Head of caudate nucleus (tissue), 42 donors: ENCODE measurements at places on chromosomes 4 and X.

GRCh38 chrX:129908636-129909035 lies 2.7 kb downstream of the UTP14A start:
- no peak for DNase-seq

GRCh38 chr4:31169846-31170245 lies 449.7 kb downstream of the PCDH7 start:
- no peak for DNase-seq

- no peak for DNase-seq
Measured at GRCh38 chr4:102734116-102734515, 26.7 kb downstream of the MANBA start.

- no peak for DNase-seq
Measured at GRCh38 chr4:140255927-140256326, 101.9 kb upstream of the MAML3 start.

DNA sequence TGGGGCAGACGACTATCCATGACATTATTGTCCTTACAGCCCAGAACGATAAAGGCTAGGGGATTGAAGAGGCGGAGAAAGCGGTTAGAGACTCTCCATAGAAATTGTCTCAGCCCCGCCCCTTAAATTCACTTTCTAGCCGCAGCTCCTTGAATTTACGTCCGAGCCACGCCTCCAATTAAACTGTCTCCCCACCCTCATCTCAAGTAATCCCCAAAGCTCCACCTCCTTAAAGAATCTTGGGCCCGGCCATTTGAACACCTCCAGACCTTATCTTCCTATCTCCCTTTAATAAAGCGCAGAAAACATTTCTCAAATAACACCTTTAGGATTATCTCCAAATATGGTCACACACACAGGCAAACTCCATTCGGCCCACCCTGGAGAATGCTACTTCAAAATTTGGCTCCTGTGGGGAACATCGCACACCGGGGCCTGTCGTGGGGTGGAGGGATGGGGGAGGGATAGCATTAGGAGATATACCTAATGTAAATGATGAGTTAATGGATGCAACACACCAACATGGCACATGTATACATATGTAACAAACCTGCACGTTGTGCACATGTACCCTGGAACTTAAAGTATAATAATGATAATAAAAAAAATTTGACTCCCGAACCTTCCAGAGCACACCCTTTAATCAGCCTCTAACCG lies 7.2 kb upstream of the MAGIX start:
- DNase-seq = peak; percentile 12

DNA sequence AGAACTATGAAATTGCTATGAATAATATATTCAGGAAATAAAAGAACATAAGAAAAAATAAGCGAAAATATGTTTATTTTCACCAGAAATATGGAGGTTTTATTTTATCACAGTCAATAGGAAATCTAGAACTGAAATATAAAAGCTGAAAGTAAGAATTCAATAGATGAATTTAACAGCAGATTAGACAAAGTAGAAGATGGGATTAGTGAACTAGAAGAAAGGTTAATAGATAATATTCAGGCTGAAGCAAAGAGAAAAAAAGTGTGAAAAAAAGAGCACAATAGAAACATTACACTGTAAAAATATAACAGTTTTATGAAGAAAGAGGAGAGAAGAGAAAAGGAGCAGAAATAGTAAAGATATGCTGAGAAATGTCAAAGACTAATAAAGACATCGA lies 1152.1 kb downstream of the FAT4 start:
- DNase-seq = no peak

DNA sequence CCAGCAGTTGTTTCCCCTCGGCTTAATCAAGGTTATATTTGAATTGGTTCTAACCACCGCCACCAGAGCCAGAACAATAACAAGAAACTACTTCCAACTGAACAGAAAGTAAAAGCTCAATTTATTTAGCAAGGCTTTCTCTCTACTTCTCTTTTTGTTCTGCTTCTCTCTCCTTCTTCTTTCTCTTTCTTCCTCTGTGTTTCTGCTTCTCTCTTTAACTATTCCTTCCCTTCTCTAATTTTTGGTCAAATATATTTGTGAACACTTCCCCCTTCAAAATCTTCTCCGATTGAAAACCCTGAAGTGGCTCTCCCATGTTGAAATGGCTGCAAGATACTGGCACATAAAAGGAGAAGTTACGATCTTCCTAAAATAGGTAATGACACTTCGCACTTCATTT lies 1195.9 kb upstream of the PRKX start:
- no peak for DNase-seq

DNA sequence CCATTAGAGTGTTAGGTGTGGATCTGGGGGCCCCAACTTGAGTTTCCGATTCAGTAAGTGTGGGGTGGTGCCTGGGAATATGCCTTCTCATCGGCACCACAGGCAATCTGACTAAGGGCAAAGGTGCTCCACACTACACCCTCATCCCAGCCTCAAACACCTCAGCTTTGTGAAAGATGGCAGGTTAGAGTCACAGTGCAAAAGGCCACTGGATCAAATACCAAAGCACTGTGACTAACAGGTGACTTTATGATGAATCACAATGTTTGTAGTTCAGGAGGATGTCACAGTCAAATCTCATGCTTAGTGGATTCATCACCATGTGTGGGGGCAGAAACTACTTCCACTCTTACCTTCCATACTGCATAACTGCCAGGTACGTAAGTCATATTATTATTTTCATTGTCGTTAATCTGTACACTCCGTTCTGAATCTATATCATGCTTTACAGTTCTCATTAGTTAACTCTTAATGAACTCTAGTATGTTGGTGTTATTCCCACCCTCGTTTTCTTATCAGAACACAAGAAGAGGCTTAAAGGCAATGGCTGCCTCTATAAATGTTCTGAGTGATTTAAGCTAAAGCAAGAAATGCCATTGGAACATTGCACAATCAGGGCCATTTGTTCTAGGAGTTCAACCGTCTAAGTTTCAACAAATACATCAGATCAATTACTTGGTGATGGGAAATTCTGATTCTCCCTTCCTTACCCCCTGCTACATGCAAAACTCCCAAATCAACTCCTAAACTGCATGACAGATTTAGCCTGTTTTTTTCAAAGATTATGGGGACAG lies 50.2 kb downstream of the PRKG2 start:
- no peak for DNase-seq

DNA sequence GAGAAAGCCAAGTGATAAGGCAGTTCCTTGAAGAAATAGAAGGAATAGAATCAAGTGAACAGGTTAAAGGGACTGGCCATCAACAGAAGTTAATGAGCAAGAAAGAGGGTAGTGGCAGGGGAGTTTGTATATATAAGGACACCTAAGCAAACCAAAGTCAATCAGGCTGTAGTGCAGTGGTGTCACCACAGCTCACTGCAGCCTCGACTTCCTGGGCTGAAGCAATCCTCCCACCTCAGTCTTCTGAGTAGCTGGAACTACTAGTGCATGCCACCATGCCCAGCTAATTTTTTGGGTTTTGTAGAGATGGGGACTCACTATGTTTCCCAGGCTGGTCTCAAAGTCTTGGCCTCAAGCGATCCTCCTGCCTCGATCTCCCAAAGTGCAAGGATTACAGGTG lies 15.9 kb downstream of the ACOT9 start:
- no peak for DNase-seq

GRCh38 chr4:171857302-171858012 lies 44.3 kb downstream of the GALNTL6 start:
- DNase-seq = no peak

DNA sequence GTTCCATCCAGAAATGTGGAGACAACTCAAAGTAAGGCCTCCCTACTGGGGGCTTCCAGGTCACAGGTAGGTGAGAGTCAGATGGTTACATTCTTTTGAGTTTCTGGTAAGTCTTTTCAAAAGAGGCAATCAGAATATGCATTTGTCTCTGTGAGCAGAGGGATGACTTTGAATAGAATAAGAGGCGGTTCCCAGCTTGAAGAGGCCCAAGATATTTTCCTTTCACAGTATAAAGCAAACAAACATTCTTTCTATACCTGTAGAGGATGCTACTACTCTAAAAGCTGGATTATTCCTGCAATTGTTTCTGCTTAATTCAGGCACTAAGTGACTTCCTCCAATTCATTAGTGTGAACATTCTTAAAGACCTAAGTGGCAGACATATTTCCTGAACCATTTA lies 44.4 kb downstream of the DIAPH2 start:
- no peak for DNase-seq

DNA sequence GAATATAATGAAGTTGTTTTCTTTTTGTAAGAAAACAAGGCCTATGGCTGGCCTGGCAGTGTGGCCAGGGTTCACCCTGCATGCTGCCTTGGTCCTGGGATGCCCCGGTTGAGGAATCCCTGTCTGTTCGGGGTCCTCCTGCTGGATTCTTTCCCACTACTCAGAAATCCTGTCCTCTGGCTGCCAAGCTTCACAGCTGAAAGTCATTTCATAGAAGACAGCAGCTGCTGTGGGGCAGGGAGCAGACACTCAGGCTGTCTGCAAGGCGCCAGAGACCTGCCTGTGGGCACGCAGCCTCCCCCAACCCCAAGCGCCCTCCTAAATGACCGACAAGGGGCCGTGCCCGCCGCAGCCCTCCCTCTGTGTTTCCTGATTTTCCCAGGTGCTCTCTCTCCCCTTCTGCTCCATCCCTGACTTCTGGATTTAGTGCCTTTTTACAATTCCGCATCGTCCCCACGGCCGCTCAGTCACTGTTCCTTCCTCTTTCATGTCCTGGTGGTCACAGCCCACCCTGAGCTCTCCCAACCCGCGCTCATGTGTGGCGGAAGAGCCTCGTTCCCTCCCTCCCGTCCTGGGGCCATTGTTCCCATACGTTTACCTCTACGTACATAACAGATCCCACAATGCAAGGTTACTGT lies 27.5 kb downstream of the ZFYVE28 start:
- no peak for DNase-seq

GRCh38 chr4:72112514-72113156 lies 80.8 kb downstream of the NPFFR2 start:
- DNase-seq = peak; percentile 38

DNA sequence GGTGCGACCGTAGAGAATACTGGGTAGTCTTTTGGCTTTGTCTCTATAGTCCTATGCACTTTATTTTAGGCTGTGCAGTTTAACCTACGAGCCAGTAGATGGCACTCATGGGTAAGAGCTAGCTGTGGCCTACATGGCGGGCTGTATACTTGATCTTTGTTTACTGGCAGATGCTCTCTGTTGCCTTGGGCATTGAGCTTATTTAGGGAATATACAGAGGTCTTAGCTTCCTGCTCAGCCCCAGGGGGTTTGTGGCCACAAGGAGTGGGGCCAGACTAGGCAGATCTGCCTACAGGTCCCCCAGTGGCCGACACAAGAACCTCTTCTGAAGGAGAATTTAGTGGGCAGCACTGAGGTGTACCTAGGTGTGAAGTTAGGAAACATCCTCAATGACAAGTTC lies 227.6 kb upstream of the HDX start:
- peak; percentile 4 for DNase-seq

DNA sequence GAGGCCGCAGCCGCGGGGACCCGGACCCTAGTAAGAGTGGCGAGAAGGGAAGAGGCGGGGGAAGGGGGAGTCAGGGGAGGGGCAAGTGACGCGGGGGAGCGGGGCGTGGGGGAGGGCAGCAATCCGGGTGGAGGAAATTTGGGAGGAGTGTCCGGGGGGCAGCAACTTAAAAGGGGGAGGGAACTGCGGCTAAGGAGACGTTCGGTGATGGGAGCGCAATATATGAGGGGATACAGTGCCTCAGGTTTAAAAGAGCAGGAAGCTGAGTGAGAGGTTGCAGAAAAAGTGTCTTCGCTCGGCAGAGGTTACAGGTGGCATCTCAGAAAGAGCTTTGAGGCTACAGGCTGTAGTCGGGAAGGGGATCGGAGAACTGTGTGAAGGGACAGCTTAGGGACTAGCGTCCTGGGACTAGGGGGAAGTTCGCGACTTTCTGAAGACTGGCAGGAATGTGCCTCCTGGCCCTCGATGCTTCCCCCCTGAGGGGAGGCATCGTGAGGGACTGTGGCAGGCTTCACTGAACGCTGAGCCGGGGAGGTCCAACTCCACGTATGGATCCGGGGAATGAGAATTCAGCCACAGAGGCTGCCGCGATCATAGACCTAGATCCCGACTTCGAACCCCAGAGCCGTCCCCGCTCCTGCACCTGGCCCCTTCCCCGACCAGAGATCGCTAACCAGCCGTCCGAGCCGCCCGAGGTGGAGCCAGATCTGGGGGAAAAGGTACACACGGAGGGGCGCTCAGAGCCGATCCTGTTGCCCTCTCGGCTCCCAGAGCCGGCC lies 519 bp downstream of the FOXO4 start:
- no peak for DNase-seq

DNA sequence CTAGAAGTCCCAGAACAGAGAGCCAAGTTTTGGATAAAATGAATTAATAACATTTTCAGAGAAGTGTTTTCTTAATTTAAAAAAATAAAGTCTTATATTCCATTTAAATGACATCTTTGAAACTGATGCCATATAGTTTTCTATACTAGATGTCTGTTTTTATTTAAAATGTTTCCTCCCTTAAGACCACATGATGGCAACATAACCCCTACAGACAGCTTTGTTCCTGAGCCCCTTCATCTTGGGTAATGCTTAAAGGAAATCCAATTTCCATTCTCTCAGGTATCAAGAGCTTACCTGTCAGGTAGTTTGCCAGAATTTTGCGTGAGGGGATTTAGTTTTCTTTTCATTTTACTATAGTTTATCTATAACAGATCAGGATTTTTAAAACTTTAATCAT lies 181.4 kb upstream of the UGT8 start:
- no peak for DNase-seq

- no peak for DNase-seq
Measured at GRCh38 chr4:147975325-147975724, 243.4 kb downstream of the ARHGAP10 start.

DNA sequence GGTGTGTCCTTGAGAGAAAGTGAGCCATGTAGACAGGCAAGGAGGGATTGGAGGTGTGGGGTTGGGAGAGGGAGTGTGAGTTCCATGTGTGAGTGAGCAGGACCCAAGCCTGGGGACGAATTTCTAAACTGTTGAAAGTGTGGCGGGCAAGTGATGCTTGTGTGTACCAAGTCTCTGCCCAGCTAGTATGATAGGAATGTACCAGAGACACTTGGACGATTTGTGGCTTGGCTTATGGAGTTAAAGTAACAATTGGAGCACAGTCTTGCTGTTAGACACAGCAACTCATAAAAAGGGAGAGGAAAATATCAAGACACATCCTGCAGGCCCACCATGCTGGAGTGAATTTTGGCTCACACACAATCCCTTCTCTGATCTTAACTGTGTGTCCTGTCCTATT lies 8.5 kb downstream of the PTTG2 start:
- DNase-seq = no peak

DNA sequence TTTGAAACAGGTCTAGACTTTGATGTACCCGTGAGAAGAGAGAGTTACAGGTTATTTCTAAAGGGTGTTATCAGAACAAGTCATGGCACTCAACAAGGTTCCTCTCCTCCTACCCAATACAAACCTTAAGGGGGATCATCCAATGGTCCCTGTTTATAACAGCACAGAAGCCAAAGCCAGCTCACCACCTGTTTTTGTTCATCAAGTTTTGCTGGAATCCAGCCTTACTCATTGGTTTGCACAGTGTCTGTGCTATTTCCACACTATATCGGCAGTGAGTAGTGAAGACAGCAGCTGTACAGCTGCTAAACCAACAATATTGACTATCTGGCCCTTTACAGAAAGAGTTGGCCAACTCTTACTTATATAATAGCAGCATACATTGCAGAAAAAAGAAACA lies 262.1 kb upstream of the STS start:
- DNase-seq = no peak

GRCh38 chr4:20085156-20085555 lies 166.5 kb upstream of the SLIT2 start:
- no peak for DNase-seq

- no peak for DNase-seq
Measured at GRCh38 chr4:153997516-153997915, 208.6 kb upstream of the SFRP2 start.
